GOT3 (cell line): ENCODE measurements at places on chromosomes 5 and 9.

- no peak for DNase-seq
Observed at GRCh38 chr5:97229688-97230285, 46.7 kb upstream of the RIOK2 start.

GRCh38 chr5:181130832-181131496 lies at the start of gene OR2V1:
Gene OR2V1, minus strand, starts transcription at chr5:181131169. Its CDS starts 5,865 bp downstream, at chr5:181125304.
- DNase-seq: no peak

DNA sequence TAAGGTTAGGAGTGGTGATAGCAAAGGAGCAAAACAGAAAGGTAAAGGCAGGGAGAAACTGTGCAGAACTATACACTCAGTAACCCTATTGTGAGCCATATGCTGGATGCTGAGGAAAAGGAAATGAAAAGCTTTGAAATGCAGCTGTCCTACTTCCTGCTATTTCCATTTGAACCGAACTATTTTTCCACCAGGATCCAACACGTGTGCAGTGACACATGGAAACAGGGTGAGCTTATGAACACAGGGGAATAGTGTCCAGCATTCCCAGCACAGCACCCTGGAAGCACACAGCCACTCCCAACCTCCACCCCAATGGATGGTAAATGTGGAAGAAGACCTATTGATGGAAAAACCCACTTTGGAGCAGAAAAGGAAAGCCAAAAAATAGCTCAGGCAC lies 69.0 kb upstream of the SLC12A2 start:
- no peak for DNase-seq

DNA sequence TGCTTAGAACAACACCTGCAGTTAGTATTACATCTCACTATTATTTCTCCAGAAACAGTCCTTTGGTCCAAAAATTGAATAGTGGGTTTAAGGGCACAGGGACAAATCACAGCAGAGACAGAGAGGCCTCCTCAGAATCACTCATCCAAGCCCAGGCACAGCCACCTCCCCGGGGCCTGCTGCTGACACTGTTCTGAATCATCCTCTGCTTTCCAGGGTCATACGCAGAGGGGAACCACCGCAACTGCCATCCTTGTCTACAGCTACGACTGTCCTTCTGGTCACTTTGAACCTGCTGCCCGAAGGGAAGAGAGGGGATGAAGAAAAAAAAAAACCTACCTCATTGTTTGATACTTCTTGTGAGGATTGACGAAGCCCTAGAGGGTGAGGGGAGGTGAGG lies 35.3 kb upstream of the MAN2A1 start:
- DNase-seq: no peak

DNA sequence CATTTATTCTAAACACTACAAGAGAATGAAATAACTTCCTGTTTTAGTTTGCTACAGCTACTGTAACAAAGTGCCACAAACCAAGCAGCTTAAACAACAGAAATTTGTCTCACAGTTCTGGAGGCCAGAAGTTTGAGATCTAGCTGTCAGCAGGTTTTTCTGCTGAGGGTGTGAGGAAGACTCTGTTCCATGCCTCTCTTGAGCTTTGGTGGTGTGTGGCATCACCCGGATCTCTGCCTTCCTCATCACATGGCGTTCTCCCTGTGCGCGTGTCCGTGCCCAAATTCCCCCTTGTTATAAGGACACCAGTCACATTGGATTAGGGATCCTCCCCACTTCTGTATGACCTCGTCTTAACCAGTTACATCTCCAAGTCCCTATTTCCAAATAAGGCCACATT lies 97.7 kb downstream of the CFAP95 start:
- no peak for DNase-seq
